Esophagus squamous epithelium (tissue), 5 donors: ENCODE measurements at places on chromosomes 3 and 15. TPM values are rescaled to one million over a fixed set of nuclear protein-coding genes. Genes with fewer than 3 reads are reported as not detected.

- DNase-seq = no peak
These were observed 278.5 kb upstream of the UMPS start for GRCh38 chr3:124451630-124452317.

DNA sequence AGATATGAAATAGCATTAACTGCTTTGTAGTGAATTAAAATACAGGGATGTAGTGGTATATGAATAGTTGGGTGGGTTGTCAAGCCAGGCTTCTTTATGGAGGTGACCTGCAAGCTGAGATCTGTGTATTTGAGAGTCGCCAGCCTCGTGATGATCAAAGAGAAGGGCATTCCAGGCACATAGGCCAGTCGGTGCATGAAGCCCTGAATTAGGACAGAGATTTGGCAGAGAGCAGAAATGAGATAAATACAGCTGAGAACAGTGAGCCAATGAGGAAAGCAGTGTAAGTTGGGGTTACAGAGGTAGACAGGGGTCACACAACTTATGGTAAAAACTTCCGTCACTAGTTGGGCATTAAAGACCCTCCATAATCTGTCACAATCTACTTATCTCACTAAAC lies 641.9 kb downstream of the OTOL1 start:
- no peak for DNase-seq

DNA sequence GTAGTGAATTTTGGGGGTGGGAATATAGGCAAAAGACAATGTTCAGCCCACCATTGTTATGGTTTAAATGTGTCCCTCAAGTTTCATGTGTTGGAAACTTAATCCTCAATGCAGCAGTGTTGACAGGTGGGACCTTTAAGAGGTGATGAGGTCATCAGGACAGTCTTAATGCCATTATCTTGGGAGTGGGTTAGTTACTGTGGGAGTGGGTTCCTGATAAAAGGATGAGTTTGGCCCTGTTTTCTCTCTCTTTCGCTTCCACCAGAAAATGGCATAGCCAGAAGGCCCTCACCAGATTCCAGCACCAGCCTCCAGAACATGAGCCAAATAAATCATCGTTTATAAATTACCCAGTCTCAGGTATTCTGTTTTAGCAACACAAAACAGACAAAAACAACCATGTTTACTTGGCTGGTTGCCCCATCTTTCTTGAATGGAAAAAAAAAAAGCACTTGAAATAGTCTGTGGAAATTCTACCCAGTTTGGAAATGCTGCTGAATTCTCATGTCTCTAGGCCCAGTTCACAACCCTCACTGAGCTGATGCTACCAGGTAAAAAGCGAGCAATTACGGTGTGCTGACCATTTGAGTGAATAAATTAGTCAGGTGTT lies 31.0 kb upstream of the MFSD1 start:
- no peak for DNase-seq

GRCh38 chr3:24714436-24714835 lies 219.8 kb upstream of the THRB start:
- no peak for DNase-seq

DNA sequence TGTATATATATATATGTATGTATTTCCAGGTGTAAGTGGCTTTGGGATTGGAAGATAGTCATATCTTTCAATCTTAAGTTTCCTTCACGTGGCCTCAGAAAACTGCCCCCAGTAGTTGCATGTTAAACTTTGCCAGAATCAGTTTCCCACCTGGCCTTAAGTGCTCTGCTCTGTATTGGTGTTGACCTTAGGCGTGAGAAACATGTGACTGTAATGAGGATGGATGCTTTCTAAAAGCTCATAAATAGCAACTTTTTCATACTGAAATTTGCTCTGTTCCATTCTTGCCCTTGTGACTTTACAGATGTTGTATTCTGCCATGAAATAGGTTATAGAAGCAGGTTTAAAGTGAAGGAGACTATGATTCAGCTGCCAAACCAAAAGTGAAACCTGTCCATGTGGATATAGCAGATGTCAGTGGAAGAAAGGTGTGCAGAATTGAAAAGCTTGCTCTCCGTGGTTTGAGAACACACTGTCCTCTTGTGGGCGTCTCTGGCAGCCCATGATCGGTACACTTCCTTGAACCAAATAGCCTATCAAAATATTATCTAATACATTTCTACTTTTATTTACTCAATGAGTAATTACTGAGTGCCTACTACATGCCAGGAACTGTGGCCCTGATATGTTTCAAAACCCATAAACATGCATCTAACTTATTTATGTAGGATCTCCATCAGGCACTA lies 15.8 kb downstream of the SCG5 start:
- no peak for DNase-seq

DNA sequence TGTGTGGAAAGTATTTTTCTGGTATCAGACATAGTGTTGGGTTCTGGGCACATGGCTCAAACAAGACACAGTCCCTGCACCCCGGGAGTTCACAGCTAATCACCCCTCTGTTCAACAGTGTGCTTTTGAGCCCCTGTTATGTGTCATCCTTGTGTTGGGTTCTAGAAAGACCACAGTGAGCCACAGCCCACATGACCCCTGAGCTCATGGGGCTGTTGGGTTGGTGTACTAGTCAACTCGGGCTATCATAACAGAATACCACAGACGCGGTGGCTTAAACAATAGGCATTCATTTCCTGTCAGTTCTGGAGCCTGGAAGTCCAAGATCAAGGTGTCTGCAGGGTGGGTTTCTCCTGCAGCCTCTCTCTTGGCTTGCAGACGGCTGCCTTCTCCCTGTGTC lies 100.0 kb downstream of the DNAJB8 start:
- DNase-seq = no peak

DNA sequence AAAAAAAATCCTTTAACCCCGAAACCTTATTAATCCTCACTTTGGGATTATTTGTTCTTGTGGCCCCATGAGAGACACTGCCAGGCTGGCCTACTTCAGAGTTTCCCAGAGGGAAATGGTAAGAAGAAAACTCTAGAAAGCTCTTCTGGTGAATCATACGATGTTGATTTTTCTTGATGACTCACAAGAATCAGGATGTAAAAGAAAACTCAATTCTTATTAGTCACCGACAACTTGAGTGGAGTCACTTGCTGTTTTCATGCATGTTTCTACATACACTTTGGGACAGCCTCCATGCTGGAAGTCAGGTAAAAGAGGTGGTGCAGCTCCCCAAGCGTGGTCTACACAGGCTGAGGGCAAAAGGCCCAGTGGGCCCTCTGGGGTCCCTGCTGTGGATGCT lies 42.8 kb downstream of the MYO5C start:
- DNase-seq = no peak

GRCh38 chr15:36877796-36878683 lies 222.3 kb downstream of the MEIS2 start:
- DNase-seq = no peak

DNA sequence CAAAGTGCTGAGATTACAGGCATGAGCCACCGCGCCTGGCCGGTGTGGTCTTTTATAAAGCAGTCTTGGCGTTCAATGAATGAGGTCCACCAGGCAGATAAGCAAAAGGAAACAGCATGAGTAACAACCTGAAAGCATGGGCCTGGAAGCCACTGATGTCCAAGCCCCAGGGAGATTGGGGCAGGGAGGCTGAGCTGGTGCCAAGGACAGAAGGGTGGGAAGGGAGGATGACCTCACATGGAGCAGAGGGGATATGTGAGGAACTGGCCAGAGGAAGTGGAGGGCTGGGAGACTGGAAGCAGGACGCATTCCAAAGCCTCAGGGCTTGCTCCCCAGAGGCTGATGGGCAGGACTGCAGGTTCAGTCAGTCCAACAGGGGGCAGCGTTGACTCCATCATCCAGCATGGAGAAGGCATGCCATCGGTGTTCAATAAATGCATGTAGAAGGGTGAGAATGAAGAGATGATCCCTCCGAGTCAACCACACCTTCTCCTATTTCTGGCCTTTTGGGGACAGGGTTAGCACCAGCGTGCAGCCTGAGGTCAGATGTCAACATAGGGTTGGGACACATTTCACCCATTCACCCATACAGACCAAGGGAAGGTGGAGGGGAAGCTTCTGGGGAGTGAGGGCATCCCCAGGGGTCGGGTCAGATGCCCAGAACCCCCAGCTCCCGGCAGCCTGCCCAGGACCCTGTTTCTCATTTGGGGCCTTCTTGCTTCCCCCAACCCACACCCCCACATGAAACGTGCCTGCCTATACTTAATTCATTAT lies 14.8 kb downstream of the MYL3 start:
- no peak for DNase-seq

GRCh38 chr15:77823736-77824135 lies 191.0 kb upstream of the LINGO1 start:
- no peak for DNase-seq

DNA sequence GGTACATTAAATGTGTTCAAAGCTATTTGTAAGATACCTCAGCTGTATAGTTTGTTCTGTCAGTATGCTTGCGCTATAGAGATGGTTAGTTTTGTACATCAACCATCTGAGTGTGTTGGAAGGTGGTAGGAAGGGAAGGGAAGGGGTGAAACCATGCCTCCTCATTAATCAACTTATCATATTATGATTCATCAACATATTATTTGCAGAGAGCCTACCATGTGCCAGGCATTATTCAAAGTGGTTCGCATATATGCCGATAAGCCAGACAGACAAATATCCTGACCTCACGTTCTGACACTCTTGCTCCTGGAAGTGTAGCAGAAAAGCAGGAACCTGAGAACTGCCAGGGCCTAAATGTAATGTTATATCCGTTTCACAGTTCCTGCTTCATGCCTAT lies 248.1 kb upstream of the NR2E3 start:
- DNase-seq = no peak

GRCh38 chr3:176395240-176395639 lies 802.0 kb downstream of the TBL1XR1 start:
- DNase-seq = no peak

- DNase-seq = no peak
These were observed 170.2 kb upstream of the PRICKLE2 start for GRCh38 chr3:64395490-64395889.

The PLSCR5 gene
- not detected for total RNA-seq

The RASGRP1 gene
- 16.0 TPM for total RNA-seq

The CYP8B1 gene
- not detected for total RNA-seq

The VGLL3 gene
- total RNA-seq = 1.4 TPM

The ADGRG7 gene
- not detected for total RNA-seq
